Lung (tissue), 17 donors: ENCODE measurements at places on chromosomes 2 and 18.

DNA sequence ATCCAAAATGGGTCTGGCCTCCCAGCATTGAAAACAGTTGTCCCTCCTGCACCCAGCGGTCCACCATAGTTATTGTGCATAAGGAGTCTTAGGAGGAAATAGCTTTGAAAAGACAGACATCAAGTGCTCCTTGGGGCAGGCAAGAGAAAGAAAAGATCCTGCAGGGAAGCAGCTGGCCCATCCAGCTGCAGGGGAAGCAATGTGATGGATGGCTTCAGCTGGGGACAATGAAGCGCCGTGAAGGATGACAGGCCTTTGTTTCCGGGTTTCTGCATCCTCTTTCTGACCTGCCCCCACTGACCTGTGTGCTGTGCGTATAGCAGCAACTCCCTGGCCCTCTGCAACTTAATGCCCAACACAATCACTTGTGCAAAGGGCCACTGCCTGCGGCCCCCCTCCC is 142.9 kb upstream of the NCKAP5 start:
- DNase-seq = peak; percentile 22

GRCh38 chr2:132844585-132844984 is 174.6 kb upstream of the LYPD1 start:
- no peak for DNase-seq

DNA sequence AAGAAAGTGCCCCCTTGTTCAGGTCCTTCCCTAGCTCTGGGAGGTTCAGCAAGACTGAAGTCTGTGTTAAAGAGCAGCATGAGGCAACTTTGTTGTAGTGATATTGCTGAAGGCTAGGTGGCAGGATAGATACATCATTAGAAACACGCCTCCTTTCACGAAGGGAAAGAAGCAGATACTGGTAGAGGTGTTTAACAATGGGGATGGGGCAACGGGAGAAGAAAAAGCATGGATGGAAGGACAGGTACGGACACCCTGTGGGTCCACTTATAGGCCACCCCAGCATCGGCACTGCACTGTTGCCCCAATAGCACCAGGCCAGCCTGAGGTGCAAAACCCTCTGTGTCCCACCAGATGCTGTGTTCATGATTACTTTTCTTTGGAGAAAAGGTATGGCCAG is 3.5 kb upstream of the IGFBP5 start:
- peak; percentile 89 for DNase-seq

GRCh38 chr2:157164370-157164769 is 93.1 kb upstream of the GALNT5 start:
- DNase-seq = no peak

GRCh38 chr18:13070460-13070859 is 79.3 kb downstream of the CEP192 start:
- DNase-seq = no peak

DNA sequence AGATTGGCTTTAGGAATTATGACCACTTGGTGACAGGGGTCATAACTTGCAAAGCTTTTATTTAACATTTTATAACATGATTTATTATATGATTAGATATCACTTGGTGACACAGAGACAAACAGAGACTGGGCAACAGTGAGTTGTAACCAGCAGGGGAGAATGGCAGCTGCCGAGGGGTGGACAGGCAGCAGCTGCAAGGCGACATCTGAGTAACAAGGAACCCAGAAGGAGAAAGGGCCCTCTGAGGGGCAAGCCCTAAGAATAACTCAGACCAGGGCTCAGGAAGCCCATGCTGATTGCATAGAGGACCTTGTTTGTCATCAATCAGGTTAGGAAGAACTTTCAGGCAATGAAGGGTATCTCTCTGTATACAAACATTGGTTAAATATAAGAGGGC is 339.9 kb upstream of the SOX11 start:
- no peak for DNase-seq

GRCh38 chr18:75785206-75785605 is 357.7 kb upstream of the SMIM21 start:
- no peak for DNase-seq

DNA sequence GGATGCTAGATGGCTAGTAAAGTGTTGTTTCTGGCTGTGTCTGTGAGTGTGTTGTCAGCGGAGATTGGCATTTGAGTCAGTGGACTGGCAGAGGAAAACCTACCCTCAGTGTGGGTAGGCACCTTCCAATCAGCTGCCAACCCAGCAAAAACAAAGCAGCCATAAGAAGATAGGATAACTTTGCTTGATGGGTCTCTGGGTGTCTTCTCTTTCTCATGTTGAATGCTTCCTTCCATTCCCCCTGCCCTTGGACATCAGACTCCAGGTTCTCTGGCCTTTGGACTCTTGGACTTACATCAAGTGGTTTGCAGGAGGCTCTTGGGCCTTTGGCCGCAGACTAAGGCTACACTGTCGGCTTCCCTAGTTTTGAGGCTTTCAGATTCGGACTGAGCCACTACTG is 429.0 kb upstream of the ZNF804A start:
- no peak for DNase-seq

- no peak for DNase-seq
These were observed 397.3 kb downstream of the SOX11 start for GRCh38 chr2:6089474-6089873.

GRCh38 chr2:177188482-177189469 is 23.8 kb upstream of the HNRNPA3 start:
- no peak for DNase-seq

- no peak for DNase-seq
These were observed 372.5 kb downstream of the RIT2 start for GRCh38 chr18:42742969-42743368.

DNA sequence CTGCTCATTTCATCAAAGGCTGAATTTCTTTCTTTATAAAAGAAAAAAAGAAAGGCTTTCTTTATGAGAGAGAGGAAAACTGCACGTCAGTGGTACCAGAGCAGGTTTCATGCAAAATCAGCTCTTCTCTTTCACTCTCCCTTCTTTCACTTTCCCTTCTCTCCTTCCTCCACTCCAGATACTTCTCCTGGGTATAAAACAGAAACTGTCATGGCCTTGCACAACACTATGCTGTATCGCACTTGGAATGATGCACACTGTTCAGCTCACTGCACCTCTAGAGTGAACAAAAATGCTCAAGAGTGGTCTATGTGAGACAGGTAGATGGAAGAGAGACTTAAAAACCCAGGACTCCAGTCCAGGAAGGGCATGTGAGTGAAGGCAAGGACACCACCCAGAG is 73.8 kb downstream of the KLF7 start:
- DNase-seq = no peak

- DNase-seq = no peak
These were observed 11.0 kb upstream of the DUSP2 start for GRCh38 chr2:96156011-96156820.

- DNase-seq = no peak
These were observed 13.2 kb downstream of the SERPINE2 start for GRCh38 chr2:224025874-224026273.

- DNase-seq = no peak
These were observed 417 bp downstream of the IL1B start for GRCh38 chr2:112836163-112836560.

DNA sequence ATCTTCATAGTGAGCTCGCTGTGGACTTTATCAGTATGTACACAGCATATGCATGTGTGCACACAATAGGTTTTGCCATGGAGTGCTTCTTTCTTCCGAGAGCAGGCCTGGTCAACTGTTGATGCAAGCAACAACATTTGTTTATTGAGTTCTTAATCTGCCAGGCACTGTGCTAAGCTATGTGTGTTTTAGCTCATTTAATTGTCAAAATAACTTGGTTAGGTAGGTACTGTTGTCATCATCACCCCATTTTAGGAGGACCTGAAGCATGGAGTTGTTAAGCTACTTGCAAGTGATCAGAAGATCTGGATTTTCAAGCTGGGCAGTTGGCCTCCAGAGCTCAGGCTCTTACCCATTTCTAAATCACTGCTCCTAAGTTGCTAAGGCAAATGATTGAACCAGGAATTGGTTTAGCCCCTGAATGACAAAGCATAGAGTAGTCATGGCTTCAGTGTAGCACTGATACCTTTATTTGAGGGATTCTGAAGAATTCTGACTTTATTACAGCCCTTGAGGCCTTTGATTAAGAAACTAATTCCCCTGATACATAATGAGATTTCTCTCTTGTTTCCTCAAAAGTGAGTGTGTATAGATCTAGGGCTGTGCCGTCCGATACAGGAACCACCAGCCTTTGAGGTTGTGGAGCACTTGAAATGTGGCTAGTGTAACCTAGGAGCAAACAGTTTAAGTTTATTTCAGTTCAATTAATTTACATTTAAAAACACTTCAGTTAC is 132.9 kb downstream of the FMNL2 start:
- DNase-seq = no peak

DNA sequence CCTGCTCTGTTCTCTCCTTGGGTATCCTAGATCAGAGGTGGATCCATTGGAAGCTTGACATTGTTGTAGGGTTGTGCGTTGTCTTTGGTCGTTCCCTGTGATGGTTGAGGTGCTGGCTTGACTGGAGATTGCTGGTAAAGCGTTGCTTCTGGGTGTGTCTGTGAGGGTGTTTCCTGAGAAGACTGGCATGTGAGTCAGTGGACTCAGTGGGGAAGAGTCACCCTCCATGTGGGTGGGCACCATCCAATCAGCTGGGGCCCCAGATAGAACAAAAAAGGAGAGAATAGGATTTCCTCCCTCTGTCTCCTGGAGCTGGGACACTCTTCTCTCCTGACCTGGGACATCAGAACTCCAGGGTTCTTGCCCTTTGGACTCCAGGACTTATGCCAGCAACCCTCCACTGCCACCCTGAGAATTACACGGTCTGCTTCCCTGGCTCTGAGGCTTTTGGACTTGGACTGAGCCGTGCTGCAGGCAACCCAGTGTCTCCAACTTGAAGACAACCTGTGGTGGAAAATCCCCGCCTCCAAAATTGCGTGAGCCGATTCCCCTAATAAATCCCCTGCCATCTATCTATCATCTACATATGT is 14.8 kb upstream of the REEP1 start:
- DNase-seq = no peak

DNA sequence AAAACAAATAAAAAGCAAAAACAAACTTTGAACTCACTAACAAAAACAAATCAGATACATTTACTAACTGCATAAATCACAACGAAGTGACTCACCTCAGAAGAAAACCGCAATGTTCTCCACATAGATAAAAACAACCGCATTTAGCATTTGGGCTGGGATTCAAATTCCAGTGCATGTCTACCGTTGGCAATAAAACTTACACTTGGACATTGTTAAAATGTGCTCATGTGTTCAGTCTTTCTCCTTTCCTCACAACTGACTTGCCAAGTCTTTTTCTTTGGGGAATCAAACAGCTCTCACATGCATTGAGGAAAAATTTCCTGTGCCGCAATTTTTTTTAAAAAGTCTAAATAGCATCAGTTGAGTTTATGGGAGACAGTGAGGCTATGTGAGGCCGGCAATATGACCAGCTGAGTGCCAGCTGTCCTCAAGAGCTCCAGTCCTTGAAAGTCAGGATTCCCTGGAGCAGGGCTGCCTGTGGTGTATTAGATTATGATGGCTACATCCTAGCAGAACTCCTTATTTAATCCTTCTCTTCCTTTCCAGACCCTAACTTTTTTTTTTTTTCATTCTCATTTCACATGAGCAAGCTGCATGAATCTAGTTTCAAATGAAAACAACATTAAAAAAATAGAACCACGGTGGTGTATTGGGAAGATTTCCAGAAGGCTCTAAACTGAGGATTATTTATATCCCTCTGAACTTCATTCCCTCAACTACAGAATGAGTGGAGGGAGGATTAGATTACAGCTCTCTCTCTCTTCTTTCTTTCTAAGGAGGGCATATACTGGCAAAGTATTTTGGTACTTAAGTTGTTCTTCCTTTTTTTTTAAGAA is 70.2 kb upstream of the MEIS1 start:
- no peak for DNase-seq

GRCh38 chr2:216328347-216328746 is 43.9 kb downstream of the MARCHF4 start:
- no peak for DNase-seq

DNA sequence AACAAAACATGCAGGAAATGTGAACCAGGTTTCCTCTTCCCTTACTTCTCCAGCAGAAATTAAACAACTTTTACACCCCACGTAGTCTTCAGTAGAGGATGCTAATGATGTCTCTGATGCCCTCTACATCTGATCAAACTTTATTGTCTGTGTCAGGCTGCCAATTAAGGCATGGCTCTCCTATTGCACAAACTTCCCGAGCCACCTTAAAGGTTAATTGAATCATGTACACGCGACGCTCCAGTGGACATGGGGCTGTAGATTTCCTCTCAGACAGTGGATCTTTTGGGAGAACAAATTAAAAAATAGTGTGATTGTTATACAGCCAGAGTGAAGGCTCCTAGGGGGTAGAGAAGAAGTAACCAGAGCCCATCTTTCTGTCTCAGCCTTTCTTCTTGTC is 301.6 kb downstream of the SMAD2 start:
- DNase-seq = no peak

DNA sequence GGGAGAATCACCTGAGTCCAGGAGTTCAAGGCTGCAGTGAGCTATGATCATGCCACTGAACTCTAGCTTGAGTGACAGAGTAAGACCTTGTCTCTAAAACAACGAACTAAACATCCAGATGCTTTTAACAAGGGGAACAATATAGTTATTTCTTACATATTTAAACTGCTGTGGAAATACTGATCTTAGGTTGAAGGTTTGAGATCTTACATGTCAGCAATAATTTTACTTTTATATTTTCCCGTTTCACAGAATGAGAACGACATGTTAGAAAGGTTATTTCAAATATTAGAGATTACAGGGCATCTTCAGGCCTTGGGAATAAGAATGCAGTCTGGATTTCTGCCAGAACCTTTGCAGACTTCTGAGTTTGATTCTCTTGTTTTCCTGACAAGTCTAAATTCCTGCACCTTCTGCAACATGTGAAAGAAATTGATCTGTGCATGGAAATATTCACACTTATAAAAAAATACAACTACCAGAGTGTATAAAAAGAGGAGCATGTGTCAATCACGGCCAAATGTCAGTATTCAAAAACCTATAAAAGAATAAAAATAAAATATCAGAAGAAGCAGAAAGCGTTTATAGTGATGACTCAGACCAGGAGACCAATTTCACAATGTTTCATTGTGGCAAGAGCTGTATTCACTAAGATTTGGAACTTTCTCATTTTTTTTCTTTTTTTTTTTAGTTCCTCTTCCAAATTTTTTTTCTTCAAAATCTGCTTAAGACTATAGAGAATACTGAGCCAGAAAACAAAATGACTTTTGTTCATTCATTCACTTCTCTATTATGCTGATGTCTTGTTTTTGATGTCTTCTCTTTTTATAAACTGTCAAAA is 29.6 kb downstream of the COLEC12 start:
- no peak for DNase-seq

GRCh38 chr18:192801-193200 is 34.4 kb downstream of the USP14 start:
- peak; percentile 69 for DNase-seq

- DNase-seq = peak; percentile 75
These were observed 703 bp downstream of the UGGT1 start for GRCh38 chr2:128091726-128092080.

GRCh38 chr18:11179959-11180519 is 30.7 kb upstream of the PIEZO2 start:
- no peak for DNase-seq

GRCh38 chr2:2974982-2975381 is 402.6 kb downstream of the EIPR1 start:
- DNase-seq = no peak
